Activated CD8-positive, alpha-beta memory T cell treated with anti-CD3 and anti-CD28 coated beads for 48 hours (primary cell): ENCODE measurements at places on chromosomes 6 and 20.

- DNase-seq = no peak
These were observed 173.2 kb downstream of the DOK5 start for GRCh38 chr20:54648421-54649142.

- no peak for DNase-seq
These were observed 746 bp upstream of the SNRPB2 start for GRCh38 chr20:16729080-16729479.

DNA sequence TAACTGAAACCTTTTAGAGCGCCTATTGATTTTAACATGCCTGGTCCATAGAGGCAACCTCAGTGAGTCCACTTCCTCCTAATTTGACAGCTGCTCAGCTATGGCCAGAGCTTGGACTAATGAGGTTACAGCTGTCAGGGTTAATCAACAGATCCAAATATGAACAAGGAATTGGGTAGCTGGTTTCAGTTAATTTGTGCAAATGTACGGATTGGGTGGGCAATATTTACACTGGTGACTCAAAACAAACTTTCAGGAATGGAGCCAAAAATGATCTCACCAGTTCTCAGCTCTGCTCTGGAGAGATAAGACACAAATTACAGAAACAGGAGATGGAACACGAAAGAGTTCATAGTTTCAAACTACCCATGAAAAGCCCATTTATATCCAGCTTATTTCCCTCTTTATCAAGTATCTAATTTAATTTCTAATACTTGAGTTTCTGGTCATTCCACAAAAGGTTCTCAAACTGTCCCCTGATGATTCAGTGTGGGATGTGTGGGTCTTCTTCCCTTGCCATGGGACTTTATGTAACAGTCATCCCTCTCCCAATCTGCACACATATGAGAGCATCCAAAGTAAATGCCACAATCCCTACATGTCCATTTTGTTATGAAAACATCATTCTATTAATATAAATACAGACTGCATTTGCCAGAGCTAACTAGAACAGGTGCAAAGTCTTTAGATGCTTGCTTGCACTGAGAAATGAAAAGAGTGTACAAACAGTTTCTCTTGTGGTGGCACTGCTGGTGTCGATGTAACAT, 149.9 kb downstream of the RPS12 start:
- no peak for DNase-seq

- DNase-seq = no peak
These were observed 336.6 kb downstream of the CDH4 start for GRCh38 chr20:61588411-61589385.

GRCh38 chr6:140812636-140813035, 1320.1 kb upstream of the GJE1 start:
- DNase-seq = no peak

GRCh38 chr6:117396228-117396627, 29.5 kb downstream of the ROS1 start:
- no peak for DNase-seq

DNA sequence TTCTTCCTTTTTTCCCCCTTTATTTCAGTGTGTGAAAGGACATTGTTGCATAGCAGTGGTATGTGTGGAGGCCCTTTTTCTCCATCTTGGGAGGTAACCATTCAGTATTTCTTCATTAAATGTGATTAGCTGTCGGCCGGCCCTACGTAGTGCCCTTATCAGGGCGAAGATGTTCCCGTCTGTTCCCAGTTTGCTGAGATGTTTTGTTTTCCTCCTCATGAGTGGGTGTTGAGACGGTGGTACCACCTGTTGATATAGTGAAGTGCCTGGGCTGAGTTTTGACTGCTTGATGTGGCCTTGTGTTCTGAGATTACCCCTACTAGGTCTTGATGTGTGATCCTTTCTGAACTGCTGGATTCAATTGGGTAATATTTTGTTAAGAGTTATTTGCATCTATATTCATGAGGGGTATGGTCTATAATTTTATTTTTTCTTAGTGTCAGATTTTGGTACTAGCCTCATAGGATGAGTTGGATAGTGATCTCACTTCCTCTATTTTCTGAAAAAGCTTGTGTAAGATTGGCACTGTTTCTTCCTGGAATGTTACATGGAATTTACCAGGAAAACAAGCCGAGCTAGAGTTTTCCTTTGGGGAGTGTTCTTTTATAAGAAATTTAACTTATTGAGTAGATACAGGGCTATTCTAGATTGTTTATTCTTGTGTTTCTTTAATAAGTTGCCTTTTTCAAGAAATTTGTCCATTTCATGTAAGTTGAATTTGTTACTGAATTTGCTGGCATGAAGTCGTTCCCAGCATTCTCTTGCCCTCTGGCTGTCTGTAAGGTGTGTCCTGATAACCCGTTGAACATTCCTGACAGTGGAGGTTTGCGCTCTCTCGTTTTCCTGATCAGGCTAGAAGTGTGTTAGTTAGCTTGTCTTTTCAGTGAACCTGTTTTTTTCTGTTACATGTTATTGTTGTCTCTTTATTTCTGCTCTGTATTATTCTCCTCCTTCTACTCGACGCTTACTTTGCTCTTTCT, 4.3 kb downstream of the MTG2 start:
- DNase-seq = no peak

DNA sequence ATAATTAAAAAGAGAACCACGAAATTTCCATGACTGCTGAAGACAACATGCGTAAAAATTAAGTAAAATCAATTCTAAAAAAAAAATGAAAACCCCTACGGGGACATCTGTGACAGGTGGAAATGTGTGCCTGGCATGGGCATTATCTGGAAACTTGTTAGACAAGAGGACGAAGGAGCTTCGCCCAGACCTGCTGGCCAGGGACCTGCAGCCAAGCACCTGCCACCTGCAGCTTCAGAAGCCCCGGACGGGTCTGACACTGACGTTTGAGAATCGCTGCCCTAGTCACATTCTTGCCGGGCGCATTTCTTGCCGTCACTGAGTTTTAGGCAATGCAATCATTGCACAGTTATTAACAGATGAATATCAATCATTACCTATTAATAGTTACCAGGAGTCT, 140.3 kb downstream of the SMOC2 start:
- no peak for DNase-seq

DNA sequence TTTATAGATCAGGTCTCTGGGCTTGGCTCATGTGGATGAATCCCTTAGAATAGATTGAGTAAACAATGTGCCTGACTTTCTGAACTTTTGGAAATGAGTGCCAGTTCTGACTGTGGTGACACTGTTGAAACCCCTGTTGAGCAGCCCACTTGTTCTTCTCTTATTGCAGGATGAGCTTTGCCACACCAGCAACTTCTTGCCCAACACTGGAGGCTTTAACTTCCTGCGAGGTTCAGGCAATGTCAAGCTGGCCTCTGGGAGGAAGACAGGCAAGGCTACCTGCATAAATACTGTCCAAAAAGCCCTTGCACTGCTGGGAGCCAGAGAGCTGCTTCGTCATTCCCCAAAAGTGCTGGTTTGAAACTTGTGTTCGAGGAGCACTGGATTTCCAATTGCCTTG, 32.8 kb upstream of the SMIM8 start:
- DNase-seq = no peak

GRCh38 chr20:16147216-16147615, 426.0 kb downstream of the KIF16B start:
- DNase-seq = no peak

GRCh38 chr20:45934046-45934585, 367 bp upstream of the PCIF1 start:
- no peak for DNase-seq

- no peak for DNase-seq
These were observed 85.8 kb upstream of the ARMC2 start for GRCh38 chr6:108762394-108762793.

DNA sequence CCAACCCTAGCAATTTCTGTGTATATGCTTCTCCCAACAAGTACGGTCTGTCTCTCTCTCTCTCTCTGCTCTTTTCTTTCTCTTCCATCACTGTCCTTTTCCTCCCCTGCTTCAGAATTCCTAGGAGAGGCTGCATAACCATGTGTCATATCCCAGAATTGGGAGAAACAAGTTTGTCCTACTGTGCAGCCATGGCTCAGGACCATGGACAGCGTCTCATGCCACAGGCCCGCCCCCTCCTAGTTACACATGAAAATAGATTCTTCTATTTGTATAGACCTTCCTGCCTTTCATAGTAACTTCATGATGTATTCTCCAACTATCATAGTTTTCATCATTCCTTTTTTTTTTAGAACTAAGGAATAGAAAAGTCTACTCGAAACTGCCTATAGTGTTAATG, 98.0 kb downstream of the FNDC1 start:
- DNase-seq = no peak

DNA sequence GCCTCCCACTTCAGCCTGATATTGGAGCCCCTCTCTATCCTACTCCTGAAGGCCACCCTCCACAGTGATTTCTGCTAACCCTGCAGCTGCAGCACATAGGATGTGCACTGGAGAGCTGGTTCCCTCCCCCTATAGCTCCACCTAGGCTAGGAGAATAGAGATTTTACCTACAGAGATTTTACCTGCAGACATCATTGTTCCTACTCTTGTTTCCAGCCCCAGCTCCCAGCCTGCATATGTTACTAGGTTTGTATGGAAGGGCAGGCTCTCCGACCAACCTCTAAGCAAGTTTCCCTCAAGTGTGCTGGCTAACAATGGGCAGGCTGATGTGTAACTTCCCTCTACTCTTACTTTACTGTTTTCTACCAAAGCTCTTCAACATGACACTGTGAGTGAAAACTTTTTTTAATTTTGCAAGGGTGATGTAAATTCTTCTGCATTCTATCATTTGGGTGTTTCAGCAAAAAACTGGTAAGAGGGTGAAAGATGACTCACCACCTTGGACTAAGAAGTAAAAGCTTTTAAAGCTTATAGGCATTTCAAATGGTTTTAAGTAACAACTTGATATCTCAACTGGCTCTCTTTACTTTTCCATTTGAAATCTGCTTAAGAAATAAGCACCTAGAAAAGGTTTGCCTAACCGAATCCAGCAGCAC, 106.8 kb downstream of the CDK19 start:
- DNase-seq = no peak

DNA sequence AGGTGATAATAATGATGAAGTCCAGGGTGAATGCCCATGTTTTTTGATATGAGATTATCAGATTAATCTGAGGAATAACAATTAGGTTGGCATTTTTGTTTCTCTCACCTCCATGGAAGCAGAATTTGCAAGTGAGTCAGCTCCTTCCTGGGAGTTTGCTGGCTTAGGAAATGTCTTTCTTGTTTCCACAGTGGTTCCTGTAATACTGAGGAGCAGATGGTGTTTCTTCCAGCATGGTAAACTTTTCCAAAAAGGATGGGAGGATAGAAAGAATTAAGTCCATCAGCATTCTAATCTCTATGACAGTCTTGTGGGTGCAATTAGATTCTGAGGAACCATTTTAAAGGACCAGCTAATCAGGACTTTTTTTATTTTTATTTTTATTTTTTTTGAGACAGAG, 40.5 kb downstream of the SNAP25 start:
- DNase-seq = no peak

- DNase-seq = no peak
These were observed 274.9 kb downstream of the HAO1 start for GRCh38 chr20:7665376-7665775.

DNA sequence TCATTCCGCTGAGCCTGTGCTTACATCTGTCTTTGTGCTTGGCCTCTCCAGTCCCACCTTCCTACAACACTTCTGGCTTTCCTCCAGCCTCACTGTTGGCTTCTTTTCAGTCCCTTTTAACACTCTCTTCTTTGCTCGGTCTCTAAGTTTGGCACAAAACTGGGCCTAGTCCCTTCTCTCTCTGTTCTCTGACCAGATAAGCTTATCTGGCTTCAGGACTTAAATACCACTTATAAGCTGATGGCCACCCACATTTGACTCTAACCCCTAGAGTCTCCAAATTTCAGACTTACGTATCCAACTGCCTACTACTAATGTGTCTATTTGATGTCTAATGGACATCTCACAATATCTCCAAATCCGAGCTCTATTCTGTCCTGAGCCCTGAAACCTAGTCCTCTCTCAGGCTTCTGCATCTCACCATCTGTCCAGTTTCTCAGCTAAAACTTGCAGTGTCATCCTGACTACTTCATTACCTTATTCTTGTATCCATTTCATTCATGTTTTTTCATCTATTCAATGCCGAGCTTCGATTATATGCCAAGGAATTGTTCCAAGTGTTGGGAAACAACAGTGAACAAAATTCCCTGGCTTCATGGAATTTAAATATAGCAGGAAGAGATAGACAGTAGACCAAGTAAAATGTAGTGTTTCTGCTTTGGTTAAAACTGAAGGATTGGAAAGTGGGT, 40.1 kb downstream of the TBPL1 start:
- DNase-seq = no peak

GRCh38 chr6:39576556-39577303, 148.5 kb downstream of the KIF6 start:
- DNase-seq = no peak

- DNase-seq = no peak
These were observed 8.2 kb upstream of the MTHFD1L start for GRCh38 chr6:150857062-150857944.

DNA sequence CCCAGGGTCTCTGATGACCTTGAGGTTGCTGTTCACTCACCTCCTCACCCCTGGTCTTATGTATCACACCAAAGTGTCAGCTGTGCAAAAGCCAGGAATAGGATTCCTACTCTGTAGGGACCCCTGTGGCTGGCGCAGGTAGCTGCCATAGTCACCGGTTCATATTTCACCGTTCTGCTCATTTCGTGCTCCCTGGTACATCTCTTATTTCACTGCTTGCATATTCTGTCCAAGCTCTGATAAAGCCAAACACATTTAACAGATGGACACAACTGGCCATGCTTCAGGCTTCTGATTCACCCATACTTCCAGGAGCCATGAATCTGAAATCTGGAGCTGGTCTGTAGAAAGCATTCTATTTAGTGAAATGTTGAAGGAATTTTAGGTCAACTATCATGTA, 20.5 kb downstream of the SLC22A3 start:
- no peak for DNase-seq

DNA sequence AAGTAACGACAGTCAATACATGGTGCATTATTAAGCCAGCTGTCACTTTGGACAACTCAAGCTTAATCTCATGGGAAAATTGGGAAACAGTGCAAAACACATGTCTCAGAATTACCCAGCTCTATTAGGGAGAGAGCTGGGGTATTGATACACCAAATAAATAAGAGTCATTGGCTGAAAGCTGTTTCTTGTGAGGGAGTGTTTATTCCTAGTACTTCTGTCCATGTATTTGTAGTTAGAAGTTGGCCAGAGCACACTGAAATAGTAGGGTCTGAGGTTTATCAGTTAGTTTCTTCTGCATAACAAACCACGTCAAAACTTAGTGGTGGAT, 192.0 kb upstream of the RALGAPA2 start:
- DNase-seq = no peak

- no peak for DNase-seq
These were observed 71.1 kb downstream of the TASP1 start for GRCh38 chr20:13567663-13568062.
